ENCODE measurements at places on chromosomes 2 and 18.

- no peak for DNase-seq
Measured at GRCh38 chr18:43949291-43949690, 672.0 kb upstream of the SYT4 start.

DNA sequence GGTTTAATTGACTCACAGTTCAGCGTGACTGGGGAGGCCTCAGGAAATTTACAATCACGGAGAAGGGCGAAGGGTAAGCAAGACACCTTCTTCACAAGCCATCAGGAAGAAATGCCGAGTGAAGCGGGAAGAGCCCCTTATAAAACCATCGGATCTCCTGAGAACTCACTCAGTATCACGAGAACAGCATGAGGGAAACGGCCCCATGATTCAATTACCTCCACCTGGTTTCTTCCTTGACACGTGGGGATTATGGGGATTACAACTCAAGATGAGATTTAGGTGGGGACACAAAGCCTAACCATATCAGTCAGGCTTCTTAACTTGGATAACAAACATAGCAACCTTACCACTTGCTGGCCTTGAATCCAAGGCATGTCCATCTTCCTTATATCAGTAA lies 289.0 kb upstream of the STON1 start:
- no peak for DNase-seq

DNA sequence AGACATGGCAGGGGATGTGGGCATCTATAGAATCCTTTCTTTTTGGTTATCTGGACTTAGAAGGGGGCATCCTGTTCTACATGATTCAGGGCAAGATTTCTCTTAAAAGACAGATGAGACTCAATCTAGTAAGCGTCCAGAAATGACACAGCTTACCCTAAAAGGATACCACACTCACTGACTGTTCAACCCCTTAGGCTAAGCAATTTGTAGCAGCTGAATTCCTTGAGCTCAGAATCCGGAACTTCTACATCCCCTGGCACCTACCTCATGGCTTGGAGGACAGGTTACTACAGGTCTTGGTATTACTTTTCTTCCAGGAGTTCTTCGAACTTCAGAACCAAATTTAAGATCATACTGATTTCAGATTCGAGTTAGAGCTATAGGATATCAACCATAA lies 138.4 kb downstream of the LAMA3 start:
- no peak for DNase-seq

GRCh38 chr2:127624320-127624755 lies 21.6 kb upstream of the GPR17 start:
- DNase-seq = no peak

DNA sequence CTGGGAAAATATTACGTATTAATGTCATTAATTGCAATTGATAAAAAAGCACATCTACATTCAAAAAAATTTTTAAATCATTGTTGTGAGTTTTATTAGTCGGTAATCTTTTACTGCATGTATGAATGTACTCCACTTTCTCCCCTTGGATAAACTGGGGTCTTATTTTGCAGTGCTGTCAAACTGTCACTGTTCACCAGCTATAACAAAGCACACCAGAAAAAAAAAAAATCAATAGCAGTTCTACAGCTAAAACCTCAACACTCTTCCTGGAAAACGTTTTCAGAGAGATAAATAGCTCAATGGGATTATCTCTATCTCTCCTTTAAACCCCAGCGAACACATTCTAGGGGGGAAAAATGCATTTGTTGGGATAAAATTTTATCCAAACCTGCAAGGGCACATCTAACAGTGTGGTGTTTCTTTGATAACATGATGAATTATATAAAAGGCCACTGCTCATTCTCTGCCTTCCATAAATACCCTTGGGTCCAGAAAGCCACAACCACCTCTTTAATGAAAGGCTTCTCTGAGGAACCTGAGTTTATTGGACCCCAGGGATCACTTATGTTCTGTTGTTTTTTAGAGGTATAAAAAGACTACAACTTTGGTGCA lies 219.9 kb downstream of the CDH20 start:
- DNase-seq = no peak

DNA sequence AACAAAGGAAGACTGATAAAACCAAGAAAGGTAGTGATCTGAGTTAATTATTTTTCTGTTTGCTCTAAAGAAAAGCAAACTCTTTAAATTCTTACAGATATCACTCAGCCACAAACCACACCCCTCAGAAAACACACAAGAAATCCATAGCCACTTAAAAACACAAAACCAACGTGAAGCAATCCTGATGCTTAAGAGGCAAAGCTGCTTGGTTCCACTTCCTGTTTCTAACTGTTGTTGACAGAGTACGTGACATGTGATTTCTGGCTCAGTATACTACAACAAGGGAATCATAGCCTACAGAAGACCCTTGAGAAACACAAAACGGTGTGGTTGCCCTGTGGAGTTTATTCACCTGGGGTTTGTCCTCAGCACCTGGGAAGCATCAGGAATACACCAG lies 240.9 kb upstream of the APCDD1 start:
- no peak for DNase-seq

DNA sequence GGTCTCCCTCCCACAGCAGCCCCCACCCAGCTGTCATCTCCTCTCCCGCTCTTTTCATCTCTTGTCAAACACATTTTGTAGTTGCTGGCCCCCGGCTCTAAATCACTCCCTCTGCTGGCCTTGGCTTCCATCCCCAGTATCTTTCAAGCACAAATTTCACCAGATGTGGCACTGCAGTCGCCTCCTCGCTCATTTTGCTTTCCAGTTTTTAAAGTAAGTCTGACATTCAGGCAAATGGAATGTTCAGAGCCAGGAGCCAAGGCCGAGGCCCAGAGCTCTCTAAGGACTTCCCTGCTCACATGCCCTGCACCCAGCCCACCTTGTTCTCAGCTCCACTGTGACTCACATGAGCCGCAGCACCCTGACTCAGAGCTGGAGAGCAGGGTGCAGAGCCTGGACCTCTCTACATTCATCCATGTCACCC lies 158.4 kb downstream of the GALNT14 start:
- DNase-seq = no peak

- DNase-seq = no peak
Measured at GRCh38 chr2:1766425-1766824, 22.1 kb upstream of the PXDN start.

- no peak for DNase-seq
Measured at GRCh38 chr2:196286821-196287220, 115.4 kb upstream of the STK17B start.
